ENCODE measurements at places on chromosomes 6 and 20.
A peak's percentile ranks its signal among the peaks of the same experiment; 100 is the strongest.

DNA sequence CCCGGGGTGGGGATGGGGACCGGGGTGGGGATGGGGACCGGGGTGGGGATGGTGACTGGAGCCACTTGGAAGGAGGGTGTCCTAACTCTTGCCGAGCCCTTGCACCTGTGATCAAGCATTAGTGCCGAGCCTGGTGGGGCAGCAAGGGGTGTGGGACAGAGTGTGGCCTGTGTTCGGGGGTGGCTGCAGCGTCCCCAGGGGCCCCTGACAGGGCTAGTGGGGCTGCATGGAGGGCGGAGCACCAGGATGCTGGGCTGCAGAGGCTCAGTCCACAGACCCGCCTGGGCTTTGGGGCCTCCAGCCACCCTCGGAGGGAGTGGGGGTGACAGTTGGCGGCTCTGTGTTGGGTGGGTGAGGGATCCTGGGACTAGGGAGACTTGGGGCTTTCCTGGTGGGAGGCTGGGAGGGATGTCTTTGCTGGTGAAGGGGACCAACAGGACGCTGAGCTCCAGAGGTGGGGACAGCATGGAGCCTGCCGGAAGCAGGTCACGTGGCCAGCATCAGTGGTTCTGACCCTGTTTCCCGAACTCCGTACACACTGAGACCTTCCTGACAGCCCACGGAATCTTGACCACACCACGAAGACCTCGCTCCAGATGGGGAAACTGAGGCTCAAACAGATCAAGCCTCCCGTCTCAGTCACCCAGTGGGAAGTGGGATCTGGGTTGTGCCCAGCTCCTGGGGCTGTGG is 4.6 kb downstream of the RBBP8NL start:
- no peak for DNase-seq

DNA sequence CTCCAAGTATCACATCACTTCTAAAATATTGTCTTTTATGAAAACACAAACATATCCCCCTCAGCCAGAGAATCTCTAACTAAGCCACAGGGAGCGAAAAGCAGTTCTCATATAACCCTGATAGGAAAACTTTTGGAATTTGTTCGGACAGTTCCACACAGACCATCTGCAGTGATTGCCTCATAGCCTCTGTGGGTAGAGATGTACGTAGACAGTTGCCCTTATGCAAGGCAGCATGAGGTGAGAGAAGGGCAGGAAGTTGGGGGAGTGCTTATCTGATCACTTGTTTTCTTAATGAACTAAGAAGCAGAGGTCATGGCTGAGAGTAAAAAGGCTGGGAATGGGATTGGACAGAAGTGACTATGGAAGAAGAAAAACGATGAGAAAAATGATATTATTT is 39.6 kb downstream of the SLC23A2 start:
- peak; percentile 68 for DNase-seq

DNA sequence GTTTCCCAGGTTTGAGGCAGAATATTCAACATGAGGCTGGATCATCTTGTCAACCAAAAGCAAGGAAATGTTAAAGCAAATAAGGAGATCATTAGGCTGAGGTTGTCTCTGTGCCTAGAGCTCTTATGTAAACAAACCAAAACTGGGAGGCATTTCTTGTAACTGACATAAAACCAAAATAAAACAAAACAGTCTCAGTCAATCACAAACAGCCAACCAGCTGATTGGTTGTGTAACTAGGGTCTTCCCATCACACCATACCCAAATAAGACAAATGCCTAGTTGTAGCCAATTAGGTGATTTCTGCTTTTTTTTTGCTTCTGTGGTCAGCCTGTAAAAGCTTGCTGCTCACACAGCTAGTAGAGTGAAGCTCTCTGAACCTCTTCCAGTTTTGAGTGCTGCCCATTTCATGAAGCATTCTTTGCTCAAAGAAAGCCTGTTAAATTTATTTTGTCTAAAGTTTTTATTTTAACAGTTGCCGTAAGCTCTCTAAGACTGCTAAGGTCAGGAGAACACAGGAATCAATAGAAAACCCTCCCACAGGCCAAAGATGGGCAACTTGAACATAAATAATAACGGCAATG is 8.9 kb upstream of the FITM2 start:
- DNase-seq = no peak

DNA sequence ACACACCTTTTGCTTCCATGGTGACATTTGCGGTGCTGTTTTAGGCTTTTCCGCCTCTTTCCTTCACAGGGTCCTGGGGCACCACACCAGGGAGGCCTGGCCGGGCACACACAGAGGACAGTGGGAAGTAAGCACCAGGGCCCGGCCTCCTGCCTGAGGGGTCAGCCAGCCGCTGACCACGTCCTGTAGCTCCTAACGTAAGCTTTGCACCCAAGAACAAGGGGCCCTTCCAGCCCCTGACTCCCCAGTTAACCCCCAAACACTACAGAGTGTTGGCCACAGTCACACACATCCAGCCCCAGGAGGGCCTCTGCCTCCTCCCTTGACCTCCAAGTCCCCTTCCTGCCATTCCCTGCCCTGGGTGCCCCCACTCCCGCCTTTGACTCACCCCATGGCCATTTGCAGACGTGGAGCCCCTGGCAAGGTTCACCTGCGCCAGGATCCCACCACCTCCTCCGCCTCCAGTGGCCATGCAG is 54.7 kb downstream of the YTHDF1 start:
- DNase-seq = no peak

DNA sequence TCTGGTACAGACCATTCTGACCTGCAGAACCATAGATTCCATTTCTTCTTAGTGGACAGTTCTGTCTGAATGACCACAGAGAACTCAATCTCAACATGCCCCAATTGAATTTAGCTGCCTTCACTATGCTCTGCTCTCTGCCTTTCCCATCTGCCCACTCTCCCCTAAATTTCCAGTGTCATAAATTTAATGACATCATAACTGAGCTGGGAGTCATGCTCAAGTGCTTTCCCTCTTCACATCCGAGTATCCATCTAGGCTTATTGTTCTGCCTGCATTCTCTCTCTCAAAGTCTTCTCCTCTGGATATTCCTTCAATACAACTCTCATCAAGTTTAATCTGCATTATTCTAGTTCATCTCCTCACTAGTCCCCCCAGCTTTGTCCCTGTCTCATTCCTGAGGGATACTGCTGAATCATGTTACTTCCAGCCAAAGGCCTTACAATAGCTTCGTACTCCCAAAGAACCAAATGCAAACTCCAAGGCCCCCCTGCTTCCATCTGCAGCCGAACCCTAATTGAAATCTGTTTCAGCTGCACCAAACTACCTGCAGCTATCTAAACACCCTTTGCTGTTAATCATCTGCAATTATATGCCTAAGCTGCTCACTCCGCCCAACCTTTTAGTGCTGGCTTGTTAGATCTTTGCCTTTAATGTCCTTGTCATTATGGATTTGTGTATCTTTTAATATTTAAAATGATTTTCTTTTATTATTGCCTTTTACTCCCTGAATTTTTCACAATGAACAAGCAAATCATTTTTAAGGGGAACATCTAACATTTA is 46.1 kb downstream of the SLC35B3 start:
- no peak for DNase-seq

DNA sequence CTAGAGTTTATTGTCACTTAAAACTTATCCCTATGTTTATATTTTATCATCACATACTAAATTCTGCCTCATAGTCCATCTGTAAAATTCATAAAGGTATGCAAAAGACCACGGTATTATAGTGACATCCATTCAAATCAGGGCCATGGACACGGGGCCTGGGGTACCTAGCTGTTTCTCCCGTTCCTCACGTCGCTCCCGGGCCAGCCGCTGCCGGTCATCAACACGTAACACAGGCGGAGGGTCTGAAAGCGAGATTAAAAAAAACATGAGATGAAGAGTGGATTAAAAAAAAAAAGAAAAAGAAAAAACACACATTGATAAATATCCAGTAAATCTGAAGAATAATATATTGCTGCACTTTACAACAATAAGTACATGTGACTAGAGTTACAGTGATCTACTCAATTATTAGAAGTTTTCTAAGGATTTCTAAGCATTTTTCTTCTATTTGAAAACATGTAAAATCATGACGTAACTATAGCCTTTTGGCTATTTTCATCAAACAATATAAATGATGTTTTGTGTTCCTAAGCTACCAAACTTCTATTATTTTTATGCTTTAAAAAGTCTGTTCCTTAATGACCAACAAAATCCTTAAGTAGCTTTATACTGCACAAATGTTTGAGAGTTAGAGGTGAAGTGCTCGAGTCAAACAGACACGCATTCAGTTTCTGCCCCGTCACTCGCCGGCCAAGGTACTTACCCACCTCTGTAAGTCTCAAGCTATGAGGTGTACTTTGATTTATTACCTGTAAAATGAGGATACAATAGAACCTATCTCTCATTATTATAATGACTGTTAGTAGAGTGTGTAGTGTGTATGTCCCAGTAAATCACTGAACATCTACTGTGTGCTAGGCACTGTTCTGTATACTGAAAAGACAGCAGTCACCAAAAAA is 122.1 kb upstream of the BCLAF1 start:
- no peak for DNase-seq

- DNase-seq = no peak
Observed at GRCh38 chr20:51861726-51862466, 59.6 kb upstream of the SALL4 start.

- no peak for DNase-seq
Observed at GRCh38 chr6:169425628-169426370, 172.2 kb upstream of the THBS2 start.

DNA sequence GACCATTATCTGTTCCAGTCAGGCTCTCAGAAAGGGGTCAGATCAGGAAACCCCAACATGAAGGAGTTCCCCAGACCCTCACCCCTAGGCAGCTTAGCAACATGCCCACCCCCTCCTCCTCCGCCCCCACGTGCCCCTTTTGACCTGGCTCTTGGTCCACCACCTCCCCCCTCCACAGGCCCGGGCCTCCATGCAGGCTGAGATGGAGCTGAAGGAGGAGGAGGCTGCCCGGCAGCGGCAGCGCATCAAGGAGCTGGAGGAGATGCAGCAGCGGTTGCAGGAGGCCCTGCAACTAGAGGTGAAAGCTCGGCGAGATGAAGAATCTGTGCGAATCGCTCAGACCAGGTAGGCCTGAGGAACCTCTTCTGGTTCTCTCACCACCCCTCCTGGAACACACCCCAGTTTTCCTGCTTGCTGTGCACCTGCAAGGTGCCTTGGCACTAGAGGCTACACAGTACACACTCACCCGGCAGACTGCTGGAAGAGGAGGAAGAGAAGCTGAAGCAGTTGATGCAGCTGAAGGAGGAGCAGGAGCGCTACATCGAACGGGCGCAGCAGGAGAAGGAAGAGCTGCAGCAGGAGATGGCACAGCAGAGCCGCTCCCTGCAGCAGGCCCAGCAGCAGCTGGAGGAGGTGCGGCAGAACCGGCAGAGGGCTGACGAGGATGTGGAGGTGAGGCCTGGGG is 21.9 kb downstream of the DEF6 start:
- no peak for DNase-seq

- DNase-seq = no peak
Observed at GRCh38 chr6:37934276-37934675, 114.7 kb downstream of the ZFAND3 start.

DNA sequence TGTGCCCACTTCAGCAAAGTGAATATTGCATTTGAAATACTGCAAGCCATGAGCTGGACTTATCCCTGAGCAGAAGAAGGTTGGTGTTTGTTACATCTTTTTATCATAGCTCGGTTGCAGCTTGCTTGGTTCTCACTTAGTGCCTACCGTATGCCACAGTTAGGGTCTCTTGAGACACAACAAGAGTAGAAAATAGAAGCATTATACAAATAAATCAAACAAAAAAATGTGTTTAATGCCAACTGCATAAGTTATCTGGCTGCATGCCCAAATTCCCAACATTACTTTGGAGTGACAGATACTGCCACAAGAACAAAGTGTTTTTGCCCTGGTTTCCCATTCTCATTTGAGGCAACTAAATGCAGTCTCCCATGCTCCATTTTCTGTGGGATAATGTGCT is 53.9 kb upstream of the LAMP5 start:
- DNase-seq = no peak

DNA sequence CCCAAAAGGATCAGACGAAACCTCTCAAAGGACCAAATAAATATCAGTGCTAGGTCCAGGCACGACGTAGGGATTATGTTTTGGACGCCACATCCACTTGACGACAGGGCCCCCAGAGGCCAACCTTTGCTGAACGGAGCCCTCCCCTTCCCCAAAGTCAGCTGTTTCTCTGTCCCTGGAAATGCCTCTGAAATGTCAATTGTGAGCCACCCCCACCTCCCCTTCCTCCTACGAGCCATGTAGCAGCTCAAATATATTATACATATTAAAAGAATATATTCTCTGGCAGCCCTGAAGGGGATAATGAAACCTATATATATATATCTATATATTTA is 39.6 kb upstream of the BLCAP start:
- no peak for DNase-seq

DNA sequence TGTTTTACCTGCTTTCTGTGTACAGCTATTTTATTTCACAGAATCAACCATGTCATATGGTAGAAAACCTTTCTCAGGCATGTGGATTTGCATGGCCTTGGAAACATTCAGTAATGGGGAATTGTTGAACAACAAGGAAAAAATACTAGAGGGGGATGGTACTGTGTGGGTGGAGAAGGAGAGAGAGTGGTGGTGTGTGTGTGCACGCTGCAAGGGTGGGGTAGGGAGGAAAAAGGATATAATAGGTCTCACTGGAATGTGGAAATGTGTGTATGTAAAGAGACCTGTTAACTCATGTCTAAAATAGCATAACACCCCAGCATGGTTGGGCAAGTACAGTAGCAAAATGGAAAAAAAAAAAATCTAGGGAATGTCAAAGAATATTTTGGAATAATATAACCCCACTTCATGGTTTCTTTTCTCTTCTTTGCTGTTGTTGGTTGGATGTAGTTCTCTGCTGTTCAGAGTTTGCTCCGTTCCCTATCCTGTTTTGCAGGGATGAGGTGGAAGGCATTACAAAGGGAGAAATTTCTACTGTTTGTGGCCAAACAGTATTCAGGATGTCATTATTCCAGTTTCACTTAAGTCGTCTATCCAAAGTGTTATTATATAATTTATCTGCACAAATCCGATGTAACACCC is 93.9 kb upstream of the CITED2 start:
- DNase-seq = no peak

- no peak for DNase-seq
Observed at GRCh38 chr6:4300917-4301316, 165.5 kb upstream of the ECI2 start.

- no peak for DNase-seq
Observed at GRCh38 chr6:144555066-144555465, 269.9 kb downstream of the UTRN start.

DNA sequence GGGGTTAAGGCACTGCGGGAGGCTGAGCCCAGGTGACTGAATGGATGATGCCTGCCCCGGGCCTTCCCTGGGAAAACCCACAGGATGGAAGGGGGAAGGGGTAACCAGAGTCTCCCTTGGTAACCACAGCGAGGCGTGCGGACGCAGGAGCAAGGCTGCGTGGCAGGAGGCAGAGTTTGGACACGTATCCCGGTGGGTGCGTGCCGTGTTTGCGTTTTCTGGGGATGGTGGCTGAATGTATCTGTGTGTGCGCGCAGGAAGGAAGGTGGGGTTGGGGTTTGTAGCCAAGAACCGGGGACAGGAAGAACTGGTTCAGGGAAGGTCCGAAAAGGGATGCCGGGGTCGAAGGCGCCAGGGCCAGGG is 1.8 kb downstream of the MDGA1 start:
- DNase-seq = peak; percentile 67

- DNase-seq = no peak
Observed at GRCh38 chr20:4795394-4795793, 73.7 kb downstream of the PRND start.

Measured in natural killer cell treated with Interleukin-12 subunit alpha and Interleukin-12 subunit beta and Interleukin-15 and Interleukin-18, amount 100 ng/mL, for 72 hours (primary cell).